Iris pigment epithelial cell (primary cell): ENCODE measurements at places on chromosomes 7 and 10.

DNA sequence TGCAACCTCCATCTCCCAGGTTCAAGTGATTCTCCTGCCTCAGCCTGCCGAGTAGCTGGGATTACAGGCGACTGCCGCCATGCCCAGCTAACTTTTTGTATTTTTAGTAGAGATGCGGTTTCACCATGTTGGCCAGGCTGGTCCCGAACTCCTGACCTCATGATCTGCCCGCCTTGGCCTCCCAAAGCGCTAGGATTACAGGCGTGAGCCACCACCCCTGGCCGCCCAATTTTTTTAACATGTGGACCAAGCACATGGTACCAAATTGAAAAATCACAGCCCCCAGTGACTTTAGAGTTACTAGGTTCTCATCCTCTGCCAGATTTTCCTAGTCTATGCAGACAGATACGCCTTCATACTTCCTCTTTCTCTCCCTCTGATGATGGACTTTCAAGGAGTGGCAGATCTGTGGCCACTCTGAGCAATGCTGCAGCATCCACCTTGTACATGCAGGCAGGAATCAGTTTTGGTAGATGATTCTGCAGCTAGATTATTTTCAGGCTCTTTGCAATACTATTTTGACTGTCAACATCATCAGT is 34.0 kb upstream of the EZH2 start:
- no peak for DNase-seq

GRCh38 chr10:63323701-63324494 is 141.9 kb downstream of the JMJD1C start:
- DNase-seq: no peak

DNA sequence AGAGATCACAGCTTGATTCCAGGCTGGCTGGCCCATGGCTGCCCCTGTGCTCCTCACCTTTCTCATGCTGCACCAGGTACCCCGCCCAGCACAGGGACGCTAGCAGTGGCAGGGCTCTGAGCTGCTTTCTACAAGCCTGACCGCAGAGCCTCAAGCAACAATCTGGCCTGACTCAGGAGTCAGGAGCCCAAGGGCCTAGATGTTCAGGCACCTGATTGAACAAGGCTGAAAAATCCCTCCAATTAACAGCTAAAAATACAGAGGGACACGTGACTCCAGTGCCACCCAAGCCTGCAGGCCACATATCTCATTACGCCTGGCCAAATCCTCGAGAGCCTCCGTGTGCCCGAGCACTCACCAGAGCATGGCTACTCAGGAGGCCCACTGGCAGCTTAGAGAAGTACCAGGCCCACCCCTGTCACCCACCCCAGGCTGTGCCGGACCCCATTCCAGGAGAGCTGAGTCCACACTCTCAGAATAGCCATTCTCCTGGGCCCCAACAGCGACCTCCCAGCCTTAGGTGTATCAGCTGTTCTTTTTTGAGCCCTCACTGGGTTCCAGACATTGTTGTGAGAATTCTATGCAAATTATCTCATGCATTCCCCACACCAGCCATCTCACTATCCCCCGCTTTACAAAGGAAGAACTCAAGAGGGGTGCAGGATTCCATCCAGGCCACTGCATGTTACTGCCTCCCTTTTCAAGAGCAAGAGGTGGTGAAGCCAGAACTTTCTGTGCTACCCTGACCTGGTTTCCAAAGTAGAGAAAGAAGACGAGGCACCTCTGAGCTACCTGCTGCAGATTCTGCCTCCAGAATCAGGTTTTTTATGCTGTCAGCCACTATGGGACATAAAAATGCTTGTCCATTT is 98.3 kb downstream of the COL13A1 start:
- no peak for DNase-seq

DNA sequence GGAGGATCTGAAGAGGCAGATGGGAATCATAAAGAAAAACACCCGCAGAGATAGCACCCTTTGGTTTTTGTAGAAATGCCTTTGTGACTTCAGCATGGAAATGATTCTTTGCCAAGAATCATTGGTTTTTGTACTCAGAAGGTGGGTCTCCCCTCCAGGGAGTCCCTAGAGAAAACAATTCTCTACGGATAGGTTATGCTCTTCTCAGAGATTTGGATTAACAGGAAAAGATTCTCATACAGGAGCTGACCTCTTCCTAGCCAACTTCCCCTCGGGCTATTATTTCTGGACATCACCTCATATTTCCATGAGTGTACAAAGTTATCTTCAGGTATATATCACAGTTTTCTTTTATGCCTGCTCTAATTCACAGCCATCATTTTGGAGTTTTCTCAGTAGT is 274.2 kb upstream of the HABP2 start:
- DNase-seq: no peak

- no peak for DNase-seq
These were observed 80.1 kb upstream of the LRRC17 start for GRCh38 chr7:102832674-102833073.

- DNase-seq: no peak
These were observed 4.1 kb upstream of the CTBP2 start for GRCh38 chr10:125164421-125164820.

DNA sequence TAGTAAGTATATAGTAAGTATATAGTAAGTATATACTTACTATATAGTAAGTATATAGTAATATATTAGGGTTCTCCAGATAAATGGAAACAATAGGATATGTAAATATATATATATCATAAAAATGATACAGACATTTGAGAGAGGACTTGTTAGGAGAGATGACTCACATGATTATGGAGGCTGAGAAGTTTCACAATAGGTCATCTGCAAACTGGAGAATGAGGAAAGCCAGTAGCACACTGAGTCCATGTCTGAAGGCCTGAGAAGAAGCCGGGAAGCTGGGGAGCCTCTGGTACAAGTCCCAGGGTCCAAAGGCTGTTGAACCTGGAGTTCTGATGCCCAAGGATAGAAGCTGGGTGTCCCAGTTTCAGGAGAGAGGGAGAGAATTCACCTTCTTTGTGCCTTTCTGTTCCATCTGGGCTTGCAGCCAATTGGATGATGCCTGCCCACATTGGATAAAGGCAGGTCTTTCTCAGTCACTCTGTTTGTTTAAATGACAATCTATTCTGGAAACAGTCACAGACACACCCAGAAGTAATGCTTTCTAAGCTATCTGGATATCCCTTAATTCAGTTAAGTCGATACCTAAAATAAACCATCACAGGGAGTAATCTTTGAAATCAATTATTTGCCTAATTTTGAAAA is 205.5 kb upstream of the CDC14C start:
- DNase-seq: no peak

- peak; percentile 6 for DNase-seq
These were observed 32.3 kb upstream of the ARID5B start for GRCh38 chr10:61869041-61869675.

- no peak for DNase-seq
These were observed 36.5 kb downstream of the COBL start for GRCh38 chr7:51280156-51280555.

GRCh38 chr10:58747687-58748086 is 235.0 kb downstream of the BICC1 start:
- no peak for DNase-seq

GRCh38 chr10:124875596-124875995 is 66.3 kb upstream of the ZRANB1 start:
- DNase-seq: peak; percentile 49

DNA sequence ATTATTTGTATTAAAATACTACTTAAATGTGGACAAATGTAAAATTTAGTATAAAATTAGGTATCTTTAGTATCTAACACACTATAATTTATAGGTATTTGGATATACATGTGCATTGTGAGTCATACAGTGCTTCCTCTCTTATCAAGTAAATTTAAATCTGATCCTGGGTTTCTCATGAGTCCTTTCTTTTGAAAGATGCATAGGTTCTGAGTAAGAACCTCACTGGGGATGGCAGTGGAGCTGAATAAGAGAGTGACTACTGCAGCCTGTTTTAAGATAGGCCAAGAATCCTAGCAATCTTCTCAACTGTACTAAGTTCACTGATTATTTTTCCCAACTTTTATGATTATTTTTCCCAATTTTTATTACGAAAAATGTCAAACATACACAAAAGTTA is 16.2 kb downstream of the CEP55 start:
- DNase-seq: peak; percentile 76

- DNase-seq: peak; percentile 39
These were observed 8.9 kb downstream of the ANKMY2 start for GRCh38 chr7:16636555-16637101.

GRCh38 chr10:30724296-30724695 is 94.7 kb upstream of the LYZL2 start:
- DNase-seq: no peak

DNA sequence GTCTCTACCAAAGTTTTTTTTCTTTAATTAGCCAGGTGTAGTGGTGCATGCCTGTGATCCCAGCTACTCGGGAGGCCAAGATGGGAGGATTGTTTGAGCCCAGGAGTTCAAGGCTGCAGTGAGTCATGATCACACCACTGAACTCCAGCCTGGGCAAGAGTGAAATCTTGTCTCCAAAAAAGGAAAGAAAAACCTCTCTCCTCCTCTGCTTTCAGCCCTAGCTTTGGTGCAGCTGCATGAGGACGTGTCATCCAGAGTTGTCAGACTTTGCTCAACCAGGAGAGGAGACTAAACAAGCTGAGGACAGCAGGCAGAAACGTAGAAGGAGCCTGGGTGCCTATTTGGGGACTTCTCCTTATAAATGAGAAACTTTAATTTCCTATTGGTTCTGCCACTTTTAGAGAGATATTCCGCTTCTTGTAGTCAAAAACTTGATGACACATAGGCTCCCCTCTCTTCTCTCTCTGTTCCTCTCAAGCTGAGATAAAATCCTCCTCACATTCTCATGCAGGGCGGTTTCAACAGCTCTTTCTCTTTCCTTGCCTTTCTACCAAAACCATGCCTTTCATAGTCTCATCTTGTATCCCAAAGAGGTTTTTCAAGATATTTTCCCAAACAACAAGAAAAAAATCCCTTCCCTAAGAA is 205.4 kb downstream of the ARHGAP12 start:
- peak; percentile 10 for DNase-seq

DNA sequence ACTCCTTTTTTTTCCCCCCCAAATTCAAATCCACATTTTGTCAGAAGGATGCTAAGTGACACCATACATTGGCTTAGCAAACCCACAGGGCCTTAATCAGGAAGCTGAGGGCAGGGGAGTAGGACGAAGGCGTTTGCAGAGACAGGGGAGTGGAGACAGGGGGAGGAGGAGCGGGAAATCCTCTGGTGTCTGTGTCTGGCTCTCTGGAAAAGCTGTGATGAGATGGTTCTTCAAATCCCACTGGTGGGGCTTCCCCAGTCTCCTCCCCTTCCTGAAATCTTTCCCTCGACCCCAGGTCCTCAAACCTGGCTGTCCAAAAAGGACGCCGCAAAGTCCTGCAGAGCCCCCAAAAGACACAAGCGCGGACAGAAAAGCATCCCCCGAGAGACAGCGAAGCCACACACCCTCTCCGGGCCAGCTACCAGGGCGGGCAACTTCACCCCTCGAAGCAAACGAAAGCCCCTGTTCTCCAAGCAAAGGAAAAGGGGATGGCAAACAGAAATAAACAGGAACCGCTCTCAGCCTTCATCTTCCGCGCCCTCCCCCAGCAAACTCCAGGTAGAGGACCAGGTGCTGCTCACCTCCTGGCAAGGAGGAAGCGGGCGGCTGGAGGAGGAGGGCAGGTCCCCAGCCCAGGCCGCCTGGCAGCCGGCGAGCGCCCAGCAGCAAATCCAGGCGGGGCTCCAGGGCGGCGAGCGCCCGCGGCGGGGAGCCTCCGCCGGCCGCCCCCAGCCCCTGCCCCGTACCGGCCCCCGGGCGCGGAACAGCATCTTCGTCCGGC is 520 bp downstream of the ELAPOR2 start:
- DNase-seq: peak; percentile 1

GRCh38 chr7:48154792-48155413 is 16.4 kb upstream of the ABCA13 start:
- DNase-seq: peak; percentile 60

DNA sequence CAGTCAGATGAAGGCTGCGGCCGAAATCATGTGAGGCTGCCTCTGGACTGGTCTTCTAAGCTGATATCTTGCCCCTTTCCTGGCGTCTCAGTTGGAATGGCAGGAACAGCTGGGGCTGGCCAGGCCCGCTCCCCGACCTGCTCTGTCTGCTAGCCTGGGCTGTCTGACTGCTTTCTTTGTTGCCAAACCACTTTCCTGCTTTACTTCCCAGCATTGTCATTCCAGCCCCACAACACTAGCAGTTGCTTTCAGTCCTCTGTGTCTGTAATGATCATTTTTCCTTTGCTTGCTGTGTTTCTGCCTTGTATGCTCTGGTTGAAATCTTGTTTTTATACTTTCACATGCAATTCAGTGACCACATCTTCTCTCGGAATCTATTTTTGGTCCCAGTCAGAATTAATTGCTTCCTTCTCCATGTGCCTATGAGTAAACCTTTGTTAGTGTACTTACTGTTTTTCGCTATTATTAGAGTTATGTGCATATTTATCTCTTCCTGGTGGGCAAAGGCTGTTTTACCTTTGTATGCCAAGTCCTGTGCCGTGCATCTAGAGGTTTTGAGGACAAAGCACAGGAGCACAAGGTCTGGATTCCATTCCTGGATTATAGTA is 21.6 kb downstream of the PRPF18 start:
- DNase-seq: no peak

DNA sequence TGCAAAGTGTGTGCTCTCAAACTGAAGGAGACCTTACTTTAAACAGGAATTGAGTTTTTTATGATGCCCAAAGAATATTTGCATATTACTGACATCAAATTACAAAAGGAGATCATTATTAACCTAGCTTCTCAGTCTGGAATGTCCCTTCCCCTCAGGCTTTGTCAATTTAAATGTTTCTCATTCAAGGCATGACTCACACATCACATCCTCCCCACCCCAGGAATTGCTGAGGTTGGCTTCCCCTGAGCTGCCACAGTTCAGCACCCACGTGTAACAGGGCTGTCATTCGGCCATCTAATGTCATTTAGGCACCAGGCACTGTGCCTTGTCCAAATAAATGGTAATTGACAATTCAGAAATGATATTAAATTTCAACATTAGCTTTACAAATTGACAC is 305.9 kb upstream of the MGMT start:
- peak; percentile 4 for DNase-seq

GRCh38 chr10:99873846-99874245 is 91.4 kb downstream of the ABCC2 start:
- DNase-seq: no peak

GRCh38 chr10:11876805-11877590 is 53.8 kb downstream of the PROSER2 start:
- no peak for DNase-seq

GRCh38 chr10:97003804-97004201 is 171.7 kb downstream of the LCOR start:
- no peak for DNase-seq

- no peak for DNase-seq
These were observed 556.1 kb downstream of the KCNMA1 start for GRCh38 chr10:77081481-77081891.

DNA sequence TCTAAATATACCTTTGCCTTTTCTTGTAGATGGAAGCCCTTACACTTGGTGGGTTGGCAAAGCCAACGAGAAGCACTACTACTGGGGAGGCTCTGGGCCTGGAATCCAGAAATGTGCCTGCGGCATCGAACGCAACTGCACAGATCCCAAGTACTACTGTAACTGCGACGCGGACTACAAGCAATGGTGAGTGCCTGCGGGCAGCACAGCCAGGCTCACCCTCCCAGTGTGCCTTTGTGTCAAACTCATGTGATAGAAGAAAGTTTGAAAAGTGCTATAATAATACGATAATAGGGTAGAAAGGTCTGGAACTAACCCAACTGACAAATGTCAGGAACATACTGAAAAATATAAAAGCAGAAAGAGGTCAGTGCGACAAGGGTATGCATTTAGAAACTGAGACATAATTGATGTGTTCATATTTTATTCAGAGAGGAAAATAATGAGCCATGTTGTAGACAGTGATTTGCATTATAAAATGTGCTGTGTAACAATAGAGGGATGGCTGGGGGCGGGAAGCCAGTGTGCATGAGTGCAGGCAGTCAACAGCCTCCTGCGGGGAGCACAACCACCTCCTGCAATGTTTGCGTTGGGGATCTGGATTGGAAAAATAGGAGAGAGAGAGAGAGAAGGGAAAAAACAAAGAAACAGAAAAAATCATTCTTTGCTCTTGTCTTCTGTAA is 686.9 kb upstream of the C7orf33 start:
- DNase-seq: no peak
